Panc1 (cell line): ENCODE measurements at places on chromosomes 12 and 14. TPM values are rescaled to one million over a fixed set of nuclear protein-coding genes. Genes with fewer than 3 reads are reported as not detected.

DNA sequence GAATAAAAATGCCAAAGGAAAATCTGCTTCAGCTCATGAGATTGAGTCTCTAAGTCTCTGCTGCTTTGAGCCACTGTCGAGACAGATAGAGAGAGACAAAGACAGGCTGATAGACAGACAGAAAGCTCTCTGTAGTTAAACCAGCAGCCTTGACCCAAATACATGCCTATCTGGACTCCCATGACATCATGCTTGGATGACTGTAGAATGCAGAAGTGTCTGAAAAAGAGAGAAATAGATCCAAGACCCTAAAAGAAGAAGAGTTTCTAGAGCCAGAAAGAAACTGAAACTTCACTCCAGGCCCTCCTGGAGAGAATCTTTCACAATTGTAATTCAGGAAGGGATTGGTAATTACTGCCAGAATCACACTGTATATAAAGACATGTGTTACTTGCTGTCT is 122.6 kb upstream of the PLXNC1 start:
- no peak for DNase-seq

DNA sequence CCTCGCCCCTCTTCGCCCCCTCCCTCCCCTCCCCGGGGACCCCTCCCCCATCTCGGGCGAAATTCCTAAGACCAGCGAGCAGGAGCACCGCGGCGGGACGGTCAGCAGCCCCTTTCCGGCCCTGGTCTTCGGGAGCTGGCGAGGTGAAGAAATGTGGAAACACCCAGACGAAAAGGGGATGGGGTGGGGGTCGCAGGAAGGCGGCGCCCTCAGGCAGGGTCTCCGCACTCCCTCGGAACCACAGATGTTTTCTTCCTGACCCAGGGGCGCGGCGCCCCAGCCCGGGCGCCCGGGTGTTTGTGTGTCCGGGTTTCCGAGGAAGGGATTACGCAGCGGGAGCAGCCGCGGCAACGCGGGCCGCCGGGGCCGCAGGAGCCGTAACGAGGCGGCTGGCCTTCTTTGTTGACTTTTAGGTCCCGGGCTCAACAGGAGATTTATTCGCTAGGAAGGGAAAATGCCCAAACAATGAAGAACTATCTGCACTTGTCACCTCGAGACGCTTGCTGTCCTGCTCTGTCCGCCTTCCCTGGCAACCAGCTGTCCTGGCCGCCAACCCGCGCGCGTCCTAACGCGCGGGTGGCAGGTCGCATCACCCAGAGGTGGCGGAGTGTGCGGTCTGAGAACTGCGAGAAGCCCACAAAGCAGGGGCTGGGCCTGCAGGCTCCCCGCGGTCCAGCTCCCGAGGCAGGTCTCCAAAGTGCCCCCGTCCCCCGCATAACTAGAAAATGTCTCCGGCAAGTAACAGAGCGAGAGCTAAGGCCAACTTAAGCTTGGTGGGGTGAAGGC is 7.0 kb downstream of the FOXA1 start:
- no peak for DNase-seq

- DNase-seq, result no peak
These were observed 357.0 kb downstream of the CACNA1C start for GRCh38 chr12:2409656-2410265.

TOMM20L gene
- total RNA-seq, result not detected

GRCh38 chr12:110636516-110636915 is 22.6 kb downstream of the TCTN1 start:
- DNase-seq, result no peak

DNA sequence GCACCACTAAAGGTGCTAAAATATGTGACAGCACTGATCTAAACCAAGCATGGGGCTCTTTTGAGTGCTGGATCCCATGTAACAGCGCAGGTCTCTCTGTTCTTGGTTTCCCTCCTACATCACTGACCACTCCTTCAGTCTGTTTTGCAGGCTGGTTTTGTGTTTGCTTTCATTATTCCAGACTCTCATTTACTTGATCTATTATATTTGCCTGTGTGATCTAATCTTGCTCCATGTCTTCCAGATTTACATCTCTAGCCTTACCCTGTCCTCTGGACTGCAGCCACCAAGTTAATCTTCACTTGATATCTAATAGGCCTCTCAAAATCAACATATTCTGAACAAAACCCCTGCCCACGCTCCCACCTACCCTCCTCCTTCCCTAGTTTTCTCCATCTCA is 8.6 kb downstream of the GLIPR1 start:
- DNase-seq, result no peak

CLEC4D gene
- not detected for total RNA-seq

MEG3 gene
- 62.4 TPM for total RNA-seq

DNA sequence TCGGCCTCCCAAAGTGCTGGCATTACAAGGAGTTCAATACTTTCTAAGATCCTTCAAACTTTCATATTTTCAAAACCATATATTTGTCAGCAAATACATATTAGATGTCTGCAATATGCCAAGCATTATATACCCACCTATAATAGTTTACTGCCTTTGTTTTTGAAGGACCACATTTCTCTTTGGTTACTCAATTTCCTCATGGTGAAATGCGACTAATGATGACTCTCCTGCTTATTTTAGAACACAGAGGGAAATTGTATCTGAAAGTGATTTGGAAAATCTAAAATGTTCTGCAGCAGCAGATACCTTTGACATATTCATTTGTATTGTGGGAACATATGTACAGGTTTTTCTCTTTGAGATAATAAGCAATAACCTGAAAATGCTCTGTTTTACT is 2.7 kb upstream of the CNTN1 start:
- no peak for DNase-seq

DNA sequence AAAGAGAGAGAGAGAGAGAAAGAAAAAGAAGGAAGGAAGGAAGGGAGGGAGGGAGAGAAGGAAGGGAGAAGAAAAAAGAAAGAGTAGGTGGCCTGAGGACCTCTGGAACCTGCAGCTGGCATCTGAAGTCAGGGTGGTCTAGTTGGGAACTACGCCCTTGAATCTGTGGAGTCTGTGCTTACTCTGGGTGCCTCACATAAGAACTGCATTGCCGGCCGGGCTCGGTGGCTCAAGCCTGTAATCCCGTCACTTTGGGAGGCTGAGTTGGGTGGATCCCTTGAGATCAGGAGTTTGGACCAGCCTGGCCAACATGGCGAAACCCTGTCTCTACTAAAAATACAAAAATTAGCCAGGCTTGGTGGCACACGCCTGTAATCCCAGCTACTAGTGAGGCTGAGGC is 10.0 kb upstream of the NRDE2 start:
- no peak for DNase-seq

MIP gene
- not detected for total RNA-seq

DNA sequence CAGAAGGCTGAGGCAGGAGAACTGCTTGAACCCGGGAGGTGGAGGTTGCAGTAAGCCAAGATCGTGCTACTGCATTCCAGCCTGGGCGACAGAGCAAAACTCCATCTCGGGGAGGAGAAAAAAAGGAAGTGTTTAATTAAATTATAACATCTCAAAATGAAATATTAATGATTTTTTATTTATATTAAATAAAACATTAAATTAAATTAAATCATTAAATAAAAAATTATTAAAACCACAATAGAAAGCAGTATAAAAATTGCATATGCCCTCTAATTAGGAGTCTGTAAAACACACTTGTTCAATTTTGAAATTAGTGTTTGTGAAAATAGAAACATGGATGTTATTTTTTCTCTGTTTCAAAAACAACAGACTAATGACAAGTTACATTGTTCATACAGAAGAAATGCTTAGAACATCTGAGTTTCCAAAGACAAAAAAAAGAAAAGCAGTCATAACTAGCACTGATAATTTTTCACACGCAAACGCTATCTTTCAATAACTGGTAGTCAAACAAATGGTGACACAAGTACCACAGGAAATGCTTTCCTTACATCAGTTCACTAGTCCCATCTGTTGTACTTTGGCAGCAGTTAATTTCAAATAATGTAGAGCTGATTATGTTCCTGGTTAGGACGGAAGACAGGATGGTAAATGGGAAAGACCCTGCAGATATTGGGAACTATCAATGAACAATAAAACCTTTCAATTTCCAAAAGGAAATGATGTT is 54.9 kb downstream of the HECTD4 start:
- no peak for DNase-seq

DNA sequence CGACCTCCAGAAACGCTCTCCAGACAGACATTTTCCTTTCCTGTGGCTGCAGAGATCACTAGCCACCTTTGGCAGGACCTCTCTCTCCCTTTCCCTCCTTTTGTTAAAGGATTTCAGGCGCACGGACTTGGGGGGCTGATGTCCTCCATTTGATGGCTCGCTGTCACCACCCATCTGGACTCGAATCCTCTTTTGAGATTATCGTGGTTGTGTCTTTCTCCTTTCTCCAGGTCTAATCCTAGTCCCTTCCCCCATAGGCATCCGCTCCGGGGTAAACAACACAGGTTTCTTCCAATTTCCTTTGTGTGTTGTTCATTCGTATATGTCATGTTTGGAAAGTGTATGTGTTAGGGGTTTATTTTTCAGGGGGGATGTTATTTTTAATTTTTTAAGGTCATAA is 56.7 kb upstream of the SLC24A4 start:
- DNase-seq, result no peak

GRCh38 chr14:31283578-31284252 is 76.1 kb upstream of the HECTD1 start:
- no peak for DNase-seq

MMP14 gene
- total RNA-seq, result 32.9 TPM

SMIM41 gene
- total RNA-seq, result not detected

DNA sequence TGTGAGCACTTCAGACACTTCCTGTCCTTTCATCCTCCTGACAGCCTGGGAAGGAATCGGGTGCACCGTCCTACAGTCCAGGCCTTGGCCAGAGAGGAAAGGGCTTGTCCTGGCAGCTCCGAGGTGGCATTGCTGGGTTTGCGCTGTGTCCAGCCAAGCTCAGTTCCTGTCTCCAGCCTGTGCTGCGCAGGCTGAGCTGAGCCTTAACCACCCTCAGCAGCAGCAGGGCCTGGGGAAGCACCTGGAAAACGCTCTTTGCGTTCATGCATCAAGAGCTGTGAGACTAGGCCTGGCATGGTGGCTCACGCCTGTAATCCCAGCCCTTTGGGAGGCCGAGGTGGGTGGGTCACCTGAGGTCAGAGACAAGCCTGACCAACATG is 33.7 kb upstream of the EML1 start:
- no peak for DNase-seq

GRCh38 chr14:49306152-49306751 is 279.9 kb downstream of the RPS29 start:
- DNase-seq, result no peak

DNA sequence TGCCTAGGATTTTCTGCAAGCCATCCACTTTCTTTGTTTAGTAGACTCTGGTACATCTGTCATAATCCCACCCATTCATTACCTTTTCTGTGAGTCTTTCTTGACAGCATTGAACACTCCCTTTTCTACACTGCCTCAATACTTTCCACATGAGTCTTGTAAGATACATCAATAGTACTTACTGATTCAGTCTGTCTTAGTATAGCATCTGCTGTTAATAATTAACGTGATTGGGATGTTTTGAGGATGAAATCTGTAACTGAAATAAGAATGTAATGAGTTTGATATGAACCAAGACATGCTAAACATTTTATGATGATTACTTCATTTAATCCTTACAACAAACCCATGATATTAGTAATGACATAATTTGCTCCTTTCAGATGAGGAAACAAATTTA is 196.2 kb upstream of the FOXG1 start:
- DNase-seq, result no peak

GRCh38 chr12:29155079-29155478 is 6.0 kb downstream of the FAR2 start:
- no peak for DNase-seq

DNA sequence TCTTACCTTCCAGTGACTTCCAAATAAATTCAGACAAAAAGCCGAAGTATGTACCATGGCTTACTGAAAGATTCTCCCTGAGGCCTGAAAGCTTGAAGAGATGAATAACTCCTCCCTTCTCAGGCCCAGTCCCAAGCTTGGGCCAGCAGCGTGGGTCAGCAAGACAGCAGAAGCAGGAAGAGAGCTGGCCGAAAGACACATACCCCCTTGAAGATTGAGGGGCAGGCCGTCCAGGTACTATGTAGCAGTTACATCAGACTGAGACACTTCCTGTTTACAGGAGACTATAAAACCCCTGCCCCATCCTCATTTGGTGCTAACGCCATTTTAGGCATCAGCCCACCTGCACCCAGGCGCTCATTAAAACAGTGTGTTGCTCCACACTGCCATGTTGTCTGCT is 15.0 kb downstream of the NDUFA12 start:
- no peak for DNase-seq

DNA sequence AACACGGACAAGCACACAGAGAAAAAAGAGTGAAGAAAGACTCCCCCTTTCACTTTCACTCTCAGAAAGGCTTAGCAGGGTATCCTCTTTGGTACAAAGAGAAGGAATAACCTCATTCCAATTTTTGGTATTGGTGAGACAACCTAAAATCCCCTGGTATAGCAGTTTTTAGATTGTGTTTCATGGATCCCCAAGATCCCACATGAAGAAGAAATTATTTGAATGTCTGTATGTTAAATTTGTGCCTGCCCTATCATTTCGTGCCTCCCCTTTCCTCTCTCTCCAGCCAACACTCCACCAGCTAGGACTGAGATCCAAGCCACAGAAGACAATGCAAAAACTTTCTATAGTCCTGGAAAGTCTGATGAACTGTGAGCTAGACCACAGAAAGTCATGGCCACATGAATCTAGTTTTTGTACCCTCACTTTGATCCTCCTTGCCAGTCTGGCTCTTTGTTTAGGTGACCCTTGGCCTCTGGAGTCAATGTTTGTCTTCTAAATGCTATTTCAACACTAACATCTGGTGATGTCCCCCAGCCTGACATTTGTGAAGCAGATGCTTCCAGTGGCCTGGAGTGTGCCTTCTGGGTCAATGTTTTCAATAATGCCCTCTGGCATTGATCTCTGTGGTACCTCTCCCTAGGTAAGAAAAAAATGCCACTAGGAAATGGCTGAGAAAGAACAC is 181.9 kb upstream of the BMP4 start:
- no peak for DNase-seq
